Right ventricle myocardium inferior (tissue), 1 donor: ENCODE measurements at places on chromosomes 1 and 21. TPM values are rescaled to one million over a fixed set of nuclear protein-coding genes. Genes with fewer than 3 reads are reported as not detected.

Gene CALML6
- total RNA-seq: not detected

GRCh38 chr1:67084765-67085318 lies 30.9 kb upstream of the SLC35D1 start:
- no peak for DNase-seq

Gene TMPRSS2
- not detected for total RNA-seq

Gene NCMAP
- total RNA-seq: 0.22 TPM

Gene MIXL1
- total RNA-seq: not detected

DNA sequence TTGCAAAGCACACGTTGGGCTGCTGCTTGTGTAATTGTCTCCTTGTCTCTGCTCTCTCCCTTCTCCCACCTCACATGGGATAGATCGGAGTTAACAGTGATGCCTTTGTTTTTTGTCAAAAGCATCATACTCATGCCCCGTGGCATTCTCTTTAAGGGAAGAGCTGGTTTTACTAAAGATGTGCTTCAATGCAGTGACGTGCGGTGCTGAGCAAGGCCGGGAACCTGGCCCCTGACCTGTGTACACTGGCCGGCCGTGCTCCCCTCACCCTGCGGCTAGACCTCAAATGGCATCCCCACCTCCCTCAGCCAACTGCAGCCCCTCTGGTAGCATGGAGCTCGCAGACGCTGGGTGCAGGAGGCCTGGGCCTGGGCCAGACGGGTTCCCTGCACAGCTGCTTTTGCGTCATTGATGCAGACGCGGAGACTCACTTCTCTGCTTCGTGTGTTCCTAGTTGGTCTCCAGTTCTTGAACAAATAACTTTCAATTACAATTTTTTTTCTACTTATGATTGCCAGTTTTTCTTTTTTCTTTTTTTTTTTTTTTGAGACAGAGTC lies 19.9 kb downstream of the AGPAT3 start:
- no peak for DNase-seq

GRCh38 chr1:69568421-69569174 lies 876 bp downstream of the LRRC7 start:
- peak; percentile 52 for DNase-seq

Gene KLHDC9
- 6.5 TPM for total RNA-seq

Gene LEMD1
- not detected for total RNA-seq

GRCh38 chr1:83996621-83997020 lies 2.3 kb downstream of the TTLL7 start:
- DNase-seq: no peak

GRCh38 chr1:188660572-188660971 lies 1817.1 kb downstream of the BRINP3 start:
- DNase-seq: no peak

DNA sequence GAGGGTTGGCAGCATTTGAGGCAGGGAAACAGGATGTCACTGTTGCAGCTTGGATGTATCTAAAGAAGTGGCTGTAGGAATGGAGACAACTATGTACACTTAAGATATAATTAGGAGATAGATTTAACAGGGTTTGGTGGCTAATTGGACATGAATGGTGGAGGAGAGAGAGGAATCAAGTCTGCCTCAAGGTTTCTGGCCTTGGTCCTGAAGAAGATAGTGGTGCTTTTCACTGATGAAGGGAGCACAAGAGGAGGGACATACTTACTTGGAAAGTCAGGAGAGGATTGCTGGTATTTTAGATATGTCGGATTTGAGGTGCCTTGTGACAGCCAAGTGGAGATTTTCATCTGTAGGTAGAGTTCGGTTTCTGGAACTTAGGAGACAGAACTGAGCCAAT lies 123.9 kb downstream of the ST6GALNAC3 start:
- no peak for DNase-seq

DNA sequence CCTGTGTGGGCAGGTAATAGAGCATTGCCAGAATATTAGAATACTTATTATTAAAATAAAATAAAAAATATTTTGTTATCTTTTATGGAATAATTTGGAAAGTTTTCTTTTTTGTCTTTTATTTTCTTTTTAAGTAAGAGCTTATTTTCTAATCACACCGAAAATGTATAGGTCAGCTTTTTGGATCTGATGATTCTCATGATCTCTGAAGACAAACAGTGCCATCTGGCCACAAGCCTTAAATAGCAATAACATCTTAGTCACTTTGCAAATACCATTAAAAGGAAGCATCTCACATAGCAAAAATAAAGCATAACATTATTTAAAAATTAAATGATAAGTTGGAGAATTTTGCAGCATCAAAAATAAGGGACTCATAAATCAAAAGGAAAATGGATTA lies 213.8 kb downstream of the PLA2G4A start:
- no peak for DNase-seq

Gene OR2L5
- total RNA-seq: not detected

- DNase-seq: no peak
These were observed 4.0 kb upstream of the S100A3 start for GRCh38 chr1:153553096-153553495.

Gene CTTNBP2NL
- 12.5 TPM for total RNA-seq

GRCh38 chr1:154835531-154836324 lies 34.4 kb downstream of the KCNN3 start:
- no peak for DNase-seq

Gene ZNF436
- total RNA-seq: 13.4 TPM

DNA sequence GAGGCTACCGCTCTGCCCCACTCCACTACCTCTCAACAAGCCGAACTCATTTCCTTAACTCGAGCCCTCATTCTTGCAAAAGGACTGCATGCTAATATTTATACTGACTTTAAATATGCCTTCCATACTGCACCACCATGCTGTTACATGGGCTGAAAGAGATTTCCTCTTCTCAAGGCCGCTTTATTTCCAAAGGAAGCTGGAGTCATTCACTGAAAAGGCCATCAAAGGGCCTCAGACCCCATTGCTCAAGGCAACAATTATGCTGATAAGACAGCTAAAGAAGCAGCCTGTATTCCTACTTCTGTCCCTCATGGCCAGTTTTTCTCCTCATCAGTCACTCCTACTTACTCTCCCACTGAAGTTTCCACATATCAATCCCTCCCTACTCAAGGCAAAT lies 6.9 kb upstream of the HPDL start:
- DNase-seq: no peak

Gene SPRR1A
- not detected for total RNA-seq

DNA sequence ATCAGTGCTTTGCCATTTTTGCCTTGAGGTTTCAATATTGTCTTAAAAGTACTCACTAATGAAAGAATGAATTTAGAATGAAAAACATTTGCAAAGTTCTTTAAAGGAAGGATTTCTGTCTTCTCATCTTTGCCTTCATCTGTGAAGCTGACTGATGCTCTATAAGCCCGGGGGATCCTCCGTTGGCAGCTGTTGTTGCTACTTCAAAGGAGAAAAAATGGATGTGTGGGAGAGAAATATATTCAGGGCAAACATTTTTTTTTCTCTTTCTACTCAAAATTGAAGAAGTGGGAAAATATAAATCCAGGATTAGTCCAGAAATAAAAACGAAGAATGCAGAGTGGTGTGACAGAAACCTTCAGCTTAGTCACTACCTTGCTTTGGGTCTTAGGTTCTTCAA lies 142.5 kb downstream of the OLFM3 start:
- DNase-seq: no peak

- no peak for DNase-seq
These were observed 11.0 kb upstream of the NBL1 start for GRCh38 chr1:19633106-19633505.

GRCh38 chr1:91673613-91674012 lies 173.0 kb downstream of the CDC7 start:
- DNase-seq: no peak

DNA sequence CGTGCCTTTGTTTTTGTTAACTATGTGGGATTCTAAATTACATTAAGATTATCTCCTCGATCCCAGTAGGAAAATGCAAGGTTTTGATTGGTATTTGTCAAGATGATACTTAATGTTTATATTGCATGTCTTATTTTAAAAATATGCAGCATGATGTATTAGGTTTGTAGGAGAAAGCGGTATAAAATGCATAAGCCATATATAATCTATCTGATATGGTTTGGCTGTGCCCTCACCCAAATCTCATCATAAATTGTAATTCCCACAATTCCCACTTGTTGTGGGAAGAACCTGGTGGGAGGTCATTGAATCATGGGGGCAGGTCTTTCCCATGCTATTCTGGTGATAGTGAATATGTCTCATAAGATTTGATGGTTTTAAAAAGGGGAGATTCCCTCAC lies 198.1 kb upstream of the NCAM2 start:
- no peak for DNase-seq

Gene GRIK1
- not detected for total RNA-seq

DNA sequence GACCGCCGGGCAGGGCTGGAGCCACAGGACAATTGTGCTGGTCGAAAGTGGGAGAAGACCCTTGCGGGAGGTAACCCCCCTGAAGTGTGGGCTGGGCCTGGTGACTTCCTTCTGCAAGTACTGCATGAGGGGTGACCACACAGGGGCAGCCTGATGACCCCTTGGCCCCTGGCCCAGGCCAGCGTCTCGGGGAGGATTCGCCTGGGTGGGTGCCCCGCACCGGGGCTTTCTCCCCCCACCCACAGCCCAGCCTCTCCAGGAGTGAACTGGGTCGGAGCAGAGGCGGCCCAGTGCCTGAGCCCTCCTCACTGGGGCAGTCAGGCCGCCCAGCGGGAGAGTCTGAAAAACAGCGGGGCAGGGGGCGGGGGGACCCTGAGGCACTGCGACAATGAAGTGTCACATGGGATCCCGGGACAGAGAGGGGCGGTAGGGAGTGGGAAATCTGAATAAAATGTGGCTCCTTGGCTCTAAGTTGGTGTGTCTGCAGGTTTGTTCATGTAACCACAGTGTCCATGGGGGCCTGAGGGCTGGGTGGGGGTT lies 1.6 kb upstream of the DNMT3L start:
- DNase-seq: peak; percentile 60

Gene NBPF4
- total RNA-seq: not detected

- DNase-seq: no peak
These were observed 3.0 kb upstream of the DMRTA2 start for GRCh38 chr1:50426108-50426700.

Gene SFN
- total RNA-seq: not detected

GRCh38 chr1:53299233-53299632 lies 28.6 kb downstream of the LRP8 start:
- peak; percentile 11 for DNase-seq

DNA sequence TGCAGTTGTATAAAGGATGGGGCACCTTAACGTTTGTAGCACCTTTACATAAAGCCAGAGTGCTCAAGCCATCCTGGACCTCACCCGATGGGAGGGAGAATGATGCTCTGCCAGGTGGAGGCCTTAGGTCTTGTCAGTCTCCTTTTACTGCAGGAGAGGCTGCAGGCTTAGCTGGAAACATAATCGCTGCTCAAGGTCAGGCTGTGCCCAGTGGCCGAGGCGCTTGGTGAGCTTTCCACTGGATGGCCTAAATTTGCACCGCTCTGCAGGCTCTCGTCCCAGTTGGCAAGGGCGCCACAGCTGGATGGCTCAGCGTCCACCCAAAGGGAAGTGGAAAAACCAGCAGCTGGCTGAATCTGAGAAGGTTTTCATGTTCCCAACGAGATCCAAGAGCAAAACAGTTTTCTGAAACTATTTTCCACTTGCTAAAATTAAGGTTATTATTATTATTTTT lies 438.9 kb downstream of the CAMTA1 start:
- DNase-seq: no peak

DNA sequence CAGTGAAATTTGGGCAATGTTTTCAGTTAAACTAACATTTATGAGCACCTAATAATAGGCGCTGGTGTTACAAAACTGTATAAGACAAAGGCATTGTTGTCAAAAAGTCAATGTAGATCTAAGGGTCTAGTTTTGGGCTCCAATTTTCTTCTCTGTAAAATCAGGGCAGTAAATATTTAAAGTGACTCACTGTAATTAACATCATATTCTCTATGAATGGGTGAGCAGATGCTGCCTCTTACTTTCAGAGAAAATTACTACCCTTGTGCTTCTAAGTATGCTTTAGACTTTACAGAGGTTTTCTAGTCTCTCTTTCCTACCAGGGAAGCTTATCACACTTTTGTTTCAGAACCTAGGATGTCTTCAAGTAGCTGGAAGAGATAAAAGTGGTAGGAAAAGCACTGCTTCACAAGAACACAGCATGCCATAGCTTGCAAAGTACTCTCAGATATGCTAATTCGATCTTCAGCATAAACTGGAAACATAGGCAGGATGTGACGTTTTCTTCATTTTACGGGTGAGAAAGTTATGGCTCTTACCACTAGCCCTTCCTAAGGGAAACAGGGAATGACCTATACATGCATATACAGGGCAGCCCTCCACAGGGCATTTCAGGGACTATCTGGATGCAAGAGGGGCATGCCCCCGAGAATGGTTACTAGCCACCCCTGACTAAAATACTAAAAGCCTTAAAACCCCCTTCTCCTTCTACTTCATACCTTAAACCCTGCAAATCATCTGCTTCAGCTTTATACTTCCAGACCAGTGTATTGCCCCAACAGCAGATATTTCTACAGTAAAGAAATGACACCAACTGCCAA lies 2.6 kb downstream of the C1orf116 start:
- no peak for DNase-seq

Gene SAMD13
- total RNA-seq: 1.5 TPM

DNA sequence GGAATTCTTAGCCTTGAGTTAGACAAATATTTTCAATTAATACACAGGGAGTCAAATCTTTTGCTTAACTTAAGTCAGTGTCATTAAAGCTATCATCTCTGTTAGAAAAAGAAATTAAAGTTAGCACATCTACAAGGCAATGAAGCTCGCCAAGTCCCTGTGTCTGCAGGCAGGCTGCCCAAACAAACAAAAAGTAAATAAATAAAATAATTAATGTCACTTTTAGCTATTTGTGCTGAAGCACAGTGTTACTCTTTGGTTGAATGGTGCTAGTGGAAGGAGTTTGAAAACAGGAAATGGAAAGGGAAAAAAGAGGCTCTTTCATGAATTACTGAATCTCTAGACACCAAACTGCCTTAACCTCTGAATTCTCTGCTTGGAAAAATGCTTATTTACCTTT lies 37.1 kb upstream of the COL11A1 start:
- DNase-seq: no peak

DNA sequence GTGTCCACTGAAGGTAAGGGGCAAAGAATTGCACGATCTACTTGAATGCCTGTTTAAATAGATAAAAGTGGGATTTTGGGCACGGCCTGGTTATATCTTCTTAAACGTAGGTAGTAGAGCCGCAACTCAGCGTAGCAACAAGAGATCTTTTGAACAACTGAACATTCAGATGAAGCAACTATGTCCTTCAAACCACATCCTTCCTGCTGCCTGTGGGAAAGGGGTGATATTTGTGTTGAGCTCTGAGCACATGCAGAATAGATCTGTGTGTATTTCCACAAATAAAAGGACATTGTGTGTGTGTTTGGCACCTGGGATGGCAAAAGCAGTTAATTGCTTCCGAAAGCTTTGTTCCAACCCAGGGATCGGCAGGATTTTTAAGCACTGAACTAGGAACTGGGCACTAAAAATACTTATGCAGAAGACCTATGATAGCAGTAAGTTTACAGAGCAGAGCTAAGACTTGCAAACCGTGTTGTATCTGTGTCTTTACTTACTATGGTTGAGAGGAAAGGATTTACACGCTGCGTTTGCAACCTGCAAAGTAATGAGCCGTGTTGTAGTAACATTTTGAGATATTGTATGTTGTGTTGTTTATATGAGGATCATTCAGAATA lies 333.4 kb downstream of the CHRM3 start:
- no peak for DNase-seq

Gene GJC2
- 1.6 TPM for total RNA-seq
